ENCODE measurements at places on chromosomes 4 and X. TPM values are rescaled to one million over a fixed set of nuclear protein-coding genes. Genes with fewer than 3 reads are reported as not detected.

GRCh38 chr4:84258905-84259830 lies 239.9 kb downstream of the NKX6-1 start:
- DNase-seq = no peak

Gene GATA1
- total RNA-seq = not detected

GRCh38 chr4:186107947-186108346 lies 3.4 kb downstream of the FAM149A start:
- DNase-seq = no peak

DNA sequence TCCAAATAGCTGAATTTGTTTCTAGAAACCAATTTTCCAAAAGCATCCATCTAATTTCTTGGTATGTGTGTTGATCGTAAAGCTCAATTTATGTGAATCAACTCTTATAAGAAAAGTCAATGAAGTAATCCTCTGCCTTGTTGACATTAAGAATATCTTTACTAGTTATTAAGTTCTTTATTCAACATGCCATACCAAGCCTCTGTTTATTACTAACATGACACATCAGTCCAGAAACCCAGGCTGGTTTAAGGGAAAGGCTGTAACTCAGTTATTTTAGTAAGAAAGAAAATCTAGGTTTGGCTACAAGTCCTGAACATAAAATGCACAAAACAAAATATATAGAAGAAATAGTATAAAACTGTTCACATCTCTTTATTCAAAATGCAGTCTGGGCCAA lies 48.0 kb downstream of the KLHL34 start:
- DNase-seq = no peak

- no peak for DNase-seq
Observed at GRCh38 chrX:43939187-43939926, 33.8 kb downstream of the NDP start.

DNA sequence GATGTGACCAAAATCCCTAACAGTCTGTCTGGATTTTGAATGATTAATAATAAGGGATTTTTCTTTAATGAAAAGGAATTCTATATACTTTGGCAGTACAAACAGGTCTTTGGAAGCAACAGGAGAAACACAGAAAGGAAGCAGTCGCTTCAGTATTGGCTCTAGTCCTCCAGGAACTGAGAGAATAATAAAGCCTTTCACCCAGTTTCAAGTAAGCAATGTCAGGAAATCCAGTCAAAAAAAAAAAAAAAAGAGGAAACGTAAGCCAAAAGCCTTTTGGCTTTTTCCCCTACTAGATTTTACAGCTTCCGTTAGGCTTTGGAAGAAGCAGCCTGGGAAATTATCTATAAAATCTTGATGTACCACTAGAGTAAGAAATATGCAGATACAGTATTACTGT lies 61.7 kb upstream of the HDAC8 start:
- DNase-seq = no peak

DNA sequence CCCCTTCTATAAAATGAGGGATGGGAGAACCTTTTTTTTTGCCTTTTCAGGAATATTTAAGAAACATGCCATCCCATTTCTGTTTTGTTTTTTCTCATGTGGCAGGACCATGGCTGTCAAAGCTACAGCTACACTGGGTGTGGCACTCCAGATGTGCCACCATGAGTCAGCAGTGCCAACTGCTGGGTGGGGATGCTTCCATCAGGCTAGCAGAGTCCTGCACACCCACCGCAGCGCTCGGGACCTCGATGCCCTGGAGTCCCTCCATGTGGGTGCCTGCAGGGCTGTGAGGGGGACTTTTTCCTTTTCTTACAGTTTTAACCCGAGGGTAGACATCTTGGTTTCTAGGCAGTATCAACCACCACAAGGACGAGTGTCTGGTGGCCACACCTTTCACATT lies 352.6 kb downstream of the NR3C2 start:
- DNase-seq = no peak

Gene UGT2B7
- not detected for total RNA-seq

DNA sequence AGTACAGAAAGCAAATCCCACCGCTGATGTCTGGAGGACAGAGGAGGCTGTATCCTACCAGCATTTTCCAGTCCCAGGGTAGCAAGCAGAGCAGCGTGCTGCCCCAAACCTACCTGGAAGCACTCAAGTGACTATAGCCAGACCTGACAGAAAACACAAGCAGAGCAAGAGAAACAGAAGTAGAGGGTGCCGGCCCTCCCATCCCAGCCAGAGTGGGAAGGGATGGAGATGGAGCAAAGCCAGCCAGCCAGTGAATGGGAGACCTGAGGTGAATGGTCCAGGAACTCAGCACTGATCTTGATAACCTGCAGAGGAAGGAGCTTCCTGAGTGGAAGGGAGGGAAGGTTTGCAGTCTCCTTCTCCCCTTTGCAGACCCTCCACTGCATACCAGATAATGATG lies 185.2 kb downstream of the MAML3 start:
- DNase-seq = no peak

GRCh38 chrX:47297874-47298273 lies 65.1 kb downstream of the USP11 start:
- DNase-seq = no peak

DNA sequence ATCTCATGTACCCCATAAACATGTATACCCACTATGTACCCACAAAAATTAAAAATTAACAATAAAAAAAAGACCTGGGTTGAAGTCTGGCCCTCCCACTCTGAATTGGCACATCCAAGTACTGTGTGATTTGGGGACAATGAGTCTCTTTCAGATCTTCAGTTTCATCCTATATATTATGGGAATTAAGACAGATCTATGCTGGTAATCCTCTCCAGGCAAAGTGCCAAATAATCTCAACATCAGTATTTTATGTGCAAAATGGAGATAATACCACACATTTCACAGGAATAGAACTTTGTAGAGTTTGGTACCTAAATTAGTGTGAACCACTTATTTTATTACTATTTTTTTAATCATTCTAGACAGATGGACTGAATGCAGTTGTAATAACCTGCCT lies 11.0 kb upstream of the SCD5 start:
- DNase-seq = no peak

Gene SLC10A3
- total RNA-seq = 18.2 TPM

Gene FHIP1A
- total RNA-seq = not detected

GRCh38 chr4:2334826-2335728 lies 73.2 kb upstream of the MXD4 start:
- no peak for DNase-seq

DNA sequence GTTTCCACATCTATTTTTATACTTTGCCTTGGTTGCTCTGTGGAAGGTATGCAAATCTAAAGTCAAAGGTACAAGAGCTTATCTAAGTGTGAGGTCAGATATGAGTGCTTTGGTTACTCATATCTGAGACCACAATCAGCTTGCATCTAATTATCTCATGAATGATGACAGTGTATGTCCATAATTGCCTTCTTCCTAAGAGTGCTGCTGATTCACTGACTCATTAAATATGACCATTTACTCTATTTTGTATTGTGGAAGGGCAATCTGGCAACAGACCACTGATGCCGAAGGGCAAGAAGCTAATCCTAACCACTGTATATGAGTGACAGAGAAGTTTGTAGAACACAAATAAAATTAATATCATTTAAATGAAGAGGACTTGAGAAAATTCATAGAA lies 1190.2 kb upstream of the AGA start:
- DNase-seq = no peak

All from activated CD4-positive, alpha-beta T cell treated with anti-CD3 and anti-CD28 coated beads, Interleukin-2, amount 10 ng/mL, durations not matched to agents 24 days and 14 days (primary cell).